Fibroblast of pulmonary artery (primary cell): ENCODE measurements at places on chromosomes 5 and 9.

- DNase-seq: no peak
These were observed 35.0 kb upstream of the ARRDC3 start for GRCh38 chr5:91418158-91418557.

DNA sequence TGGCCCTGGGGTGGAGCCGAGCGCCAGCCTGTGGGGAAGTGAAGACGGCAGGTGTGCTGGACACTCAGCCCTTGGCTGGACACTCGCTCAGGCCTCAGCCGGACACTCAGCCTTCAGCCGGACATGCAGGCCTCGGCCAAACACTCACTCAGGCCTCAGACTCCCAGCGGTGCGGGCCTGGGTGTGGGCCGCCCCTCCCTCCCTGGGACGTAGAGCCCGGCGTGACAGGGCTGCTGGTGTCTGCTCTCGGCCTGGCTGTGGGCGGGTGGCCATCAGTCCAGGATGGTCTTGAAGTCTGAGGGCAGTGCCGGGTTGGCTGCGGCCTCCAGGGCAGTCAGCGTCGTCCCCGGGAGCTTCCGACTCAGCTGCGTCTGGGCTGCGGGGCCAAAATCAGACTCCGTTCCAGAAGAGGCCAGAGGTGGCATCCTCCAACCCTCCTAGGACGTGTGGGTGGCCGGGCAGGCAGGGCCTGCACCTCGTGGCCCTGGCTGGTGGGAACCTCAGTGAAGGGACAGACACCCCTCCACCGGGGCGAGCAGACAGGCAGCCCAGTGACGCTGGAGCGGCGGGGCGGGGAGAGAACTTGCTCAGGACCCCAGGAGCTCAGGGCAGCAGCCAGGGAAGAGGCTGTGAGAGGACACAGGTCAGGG lies 28.4 kb downstream of the SLC6A18 start:
- DNase-seq: no peak

DNA sequence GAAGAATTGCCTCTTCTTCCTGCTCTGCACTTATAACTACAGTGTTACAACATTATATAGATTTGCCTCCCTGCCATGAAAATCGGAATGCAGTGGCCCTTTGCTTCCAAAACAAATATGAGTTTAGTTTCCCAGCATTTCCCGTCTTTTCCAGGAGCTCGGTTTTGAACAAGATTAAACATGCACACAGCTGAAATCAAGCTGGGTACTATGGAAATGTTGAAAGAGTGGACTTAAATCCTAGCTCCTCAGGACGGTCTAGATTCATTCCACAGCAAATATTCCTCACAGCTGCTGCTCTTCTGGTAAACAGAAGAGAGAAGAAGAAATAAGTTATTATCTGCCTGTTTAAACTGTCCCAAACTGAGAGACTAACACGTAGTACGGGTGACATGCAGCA lies 161.4 kb downstream of the PIK3R1 start:
- DNase-seq: no peak

DNA sequence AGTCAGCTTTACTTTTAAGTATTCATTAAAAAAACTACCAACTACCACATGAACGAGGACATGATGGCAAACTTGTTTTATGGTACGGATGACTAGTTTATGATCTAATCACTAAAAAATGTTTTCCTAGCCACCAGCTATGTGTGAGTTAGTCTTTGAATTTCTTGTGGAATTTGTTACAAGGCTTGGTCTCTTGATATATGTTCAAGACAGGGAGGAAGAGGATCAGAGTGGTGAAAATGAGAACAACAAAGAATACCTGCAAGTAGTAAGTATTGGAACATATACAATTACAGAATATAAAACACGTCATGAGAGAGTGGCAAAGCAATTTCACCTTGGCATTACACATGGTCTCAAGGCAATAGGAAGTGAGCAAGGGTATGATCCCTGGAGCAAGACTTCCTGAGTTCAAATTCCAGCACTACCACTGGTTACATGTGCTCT lies 548.6 kb upstream of the TLE4 start:
- peak; percentile 78 for DNase-seq

DNA sequence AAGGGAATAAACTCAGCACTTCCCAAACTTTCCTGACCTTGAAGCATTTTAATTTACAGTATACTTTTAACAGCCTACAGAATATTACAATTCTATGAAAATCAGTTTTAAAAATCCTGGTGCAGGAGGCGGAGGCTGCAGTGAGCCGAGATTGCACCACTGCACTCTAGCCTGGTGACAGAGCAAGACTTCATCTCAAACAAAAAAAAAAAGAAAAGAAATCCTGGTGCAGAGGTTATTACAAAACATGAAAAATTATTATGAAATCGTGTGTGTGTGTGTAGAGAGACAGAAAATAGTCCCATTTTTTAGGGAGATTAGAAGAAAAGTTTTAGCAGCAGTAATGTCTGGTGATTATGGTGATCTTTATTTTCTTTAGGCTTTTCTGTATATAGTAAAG lies 26.9 kb downstream of the GOLPH3 start:
- peak; percentile 55 for DNase-seq

GRCh38 chr9:131667576-131667975 lies 72.3 kb downstream of the RAPGEF1 start:
- DNase-seq: no peak
